ENCODE measurements at places on chromosomes 5 and 9.

DNA sequence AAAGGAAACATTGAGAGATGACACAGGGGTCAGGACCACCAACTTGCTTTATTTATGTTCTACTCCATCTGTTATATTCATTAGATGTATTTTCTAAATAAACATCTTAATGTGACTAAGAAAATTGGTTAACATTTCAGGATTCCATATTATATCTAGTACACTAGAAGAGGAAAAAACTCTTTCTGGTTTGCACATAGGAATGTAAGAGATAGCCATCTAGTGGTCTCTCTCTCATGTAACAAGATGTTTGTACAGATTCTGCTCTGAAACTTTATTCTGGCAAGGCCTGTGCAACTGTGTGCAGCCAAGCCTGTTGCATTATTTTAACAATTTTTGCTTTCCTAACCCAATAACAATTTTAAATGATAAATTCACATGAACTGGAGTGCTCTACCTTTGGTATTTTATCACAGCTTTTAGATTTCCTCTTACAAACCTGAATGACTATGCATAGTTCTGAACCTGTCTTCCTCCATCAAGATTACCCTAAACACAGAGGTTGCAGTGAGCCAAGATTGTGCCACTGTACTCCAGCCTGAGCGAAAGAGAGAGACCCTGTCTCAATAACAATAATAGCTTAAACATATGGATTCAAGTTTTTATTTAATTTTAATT, 148.2 kb downstream of the GIN1 start:
- DNase-seq: no peak

DNA sequence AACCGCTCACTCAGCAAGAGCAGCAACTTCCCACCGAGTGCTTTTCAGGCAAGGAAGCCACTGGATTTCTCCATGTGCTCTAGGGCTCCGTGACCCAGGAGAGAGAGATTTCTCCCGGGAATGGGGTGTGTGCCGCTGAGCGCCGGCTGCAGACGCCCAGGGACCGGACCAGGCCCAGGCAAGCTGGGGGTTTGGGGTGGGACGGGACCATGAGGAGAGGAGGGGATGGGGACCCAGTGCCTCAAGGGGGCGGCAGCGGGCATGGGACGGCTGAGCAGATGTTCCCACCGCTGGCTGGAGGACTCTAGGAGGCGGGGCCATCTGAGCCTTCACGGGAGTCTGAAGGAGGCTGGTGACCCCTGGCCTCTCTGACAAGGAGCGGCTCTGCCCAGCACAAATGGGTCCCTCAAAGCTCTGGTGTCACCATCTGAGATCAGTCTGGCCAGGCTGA, 8.5 kb downstream of the LCN9 start:
- DNase-seq: no peak

GRCh38 chr9:7408845-7409244, 390.7 kb downstream of the DMAC1 start:
- DNase-seq: no peak

- no peak for DNase-seq
Observed at GRCh38 chr5:36276864-36277263, 24.8 kb downstream of the RANBP3L start.

DNA sequence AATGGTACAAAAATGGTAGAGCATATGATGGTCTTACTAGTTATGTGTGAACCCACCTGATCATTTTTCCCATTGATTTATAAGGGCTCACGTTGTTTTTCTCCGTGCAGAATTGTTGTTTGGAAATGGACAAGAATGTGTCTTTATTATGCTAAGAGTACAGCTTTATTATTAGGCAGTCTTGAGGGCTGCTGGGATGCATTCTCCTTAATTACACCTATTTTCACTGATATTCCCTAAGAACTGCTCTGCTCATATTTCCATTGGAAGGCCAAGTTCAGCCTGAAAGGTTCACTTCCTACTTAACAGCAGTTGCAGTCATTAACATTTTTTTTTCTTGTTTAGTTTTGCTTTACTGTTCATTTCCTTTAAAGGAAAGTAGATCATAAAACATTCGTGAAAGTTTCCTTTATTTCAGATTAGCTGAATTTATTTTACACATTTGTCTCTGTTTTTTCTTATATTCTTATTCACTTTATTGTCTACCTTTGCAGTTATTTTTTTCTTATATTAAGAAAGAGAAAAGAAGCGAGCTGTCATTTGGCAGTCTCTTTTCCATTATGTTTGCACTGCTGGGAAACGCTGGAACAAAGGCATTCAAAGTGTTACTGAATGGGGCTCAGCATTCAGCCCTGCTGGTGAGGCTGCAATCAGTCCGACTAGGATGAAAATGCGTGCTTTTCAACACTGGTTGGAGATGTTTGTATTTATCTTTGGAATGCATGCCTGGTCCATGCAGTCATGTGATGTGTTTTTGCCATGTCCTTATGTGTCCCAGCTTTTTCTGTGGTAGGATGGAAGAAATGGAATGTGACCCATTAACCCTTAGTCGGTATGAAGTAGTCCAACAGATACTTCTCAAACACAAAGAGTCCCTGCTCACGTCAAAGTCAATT, 602.7 kb upstream of the ZNF608 start:
- no peak for DNase-seq

DNA sequence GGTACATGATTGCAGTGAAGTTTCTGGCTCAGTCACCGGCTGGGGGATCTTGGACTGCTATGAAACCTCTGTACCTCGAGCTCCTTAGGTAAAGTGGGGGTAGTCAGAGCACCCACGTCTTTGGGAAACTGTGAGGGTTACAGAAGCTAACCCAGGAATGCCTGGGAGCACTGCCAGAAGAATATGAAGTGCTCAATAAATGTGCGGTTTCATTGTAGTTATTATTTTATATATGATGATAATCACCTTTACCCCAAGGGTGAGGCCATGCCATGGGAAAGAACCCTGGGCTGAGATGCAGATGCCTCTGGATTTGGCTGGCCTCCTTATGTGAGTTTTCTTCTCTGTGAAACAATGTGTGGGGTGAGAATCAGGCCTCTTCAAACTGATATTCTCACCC, 3.7 kb downstream of the NPR3 start:
- no peak for DNase-seq

DNA sequence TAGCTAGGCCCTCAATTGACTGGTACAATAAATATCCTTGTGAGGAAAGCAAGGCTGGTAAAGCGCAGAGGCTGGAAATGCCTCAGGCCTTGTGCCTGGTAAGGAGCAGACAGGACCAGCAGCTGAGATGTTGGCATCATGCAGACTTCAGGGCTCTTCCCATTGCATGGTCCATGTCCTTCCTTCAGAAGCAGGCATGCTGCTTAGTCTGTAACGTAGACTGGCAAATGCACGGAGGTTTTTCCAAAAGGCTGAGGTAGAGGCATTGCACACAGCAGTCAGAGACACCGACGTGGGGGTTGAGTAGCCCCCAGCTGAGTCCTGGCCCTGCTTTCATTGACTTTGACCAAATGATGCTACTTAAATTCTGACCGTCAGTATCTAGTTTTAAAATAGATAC, 87.1 kb downstream of the ADRB2 start:
- no peak for DNase-seq

DNA sequence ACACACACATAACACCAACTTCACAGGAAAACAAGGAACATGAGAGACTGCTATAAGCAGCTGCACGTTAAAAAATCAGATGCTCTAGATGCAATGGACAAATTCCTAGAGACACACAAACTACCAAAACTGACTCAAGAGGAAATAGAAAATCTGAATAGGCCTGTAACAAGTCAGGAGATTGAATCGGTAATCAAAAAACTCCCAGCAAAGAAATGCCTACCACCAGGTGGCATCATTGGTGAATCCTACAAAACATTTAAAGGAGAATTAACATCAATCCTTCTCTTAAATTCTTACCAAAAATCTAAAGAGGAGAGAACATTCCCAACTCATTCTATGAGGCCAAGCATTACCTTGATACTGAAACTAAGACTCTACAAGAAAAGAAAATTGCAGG, 54.9 kb downstream of the NDST1 start:
- no peak for DNase-seq

DNA sequence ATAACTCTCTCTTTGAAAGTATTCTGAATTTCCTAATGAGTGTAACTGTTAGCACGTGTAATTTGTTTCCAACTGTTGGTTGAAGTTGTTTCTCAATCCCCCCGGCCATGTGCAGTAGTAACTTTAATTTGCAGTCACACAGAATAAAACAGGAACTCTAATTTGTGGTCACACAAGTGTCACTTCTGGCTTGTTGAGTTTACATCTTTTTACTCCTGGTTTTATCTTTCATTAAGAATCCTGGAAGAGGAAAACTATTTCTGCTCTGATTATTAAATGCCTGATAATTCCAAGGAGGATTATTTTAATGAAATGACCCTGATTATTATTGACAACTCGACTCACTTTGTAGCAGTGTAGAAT, 1.2 kb downstream of the SCAMP1 start:
- no peak for DNase-seq

GRCh38 chr9:98971915-98972223, 28.2 kb downstream of the COL15A1 start:
- DNase-seq: no peak

DNA sequence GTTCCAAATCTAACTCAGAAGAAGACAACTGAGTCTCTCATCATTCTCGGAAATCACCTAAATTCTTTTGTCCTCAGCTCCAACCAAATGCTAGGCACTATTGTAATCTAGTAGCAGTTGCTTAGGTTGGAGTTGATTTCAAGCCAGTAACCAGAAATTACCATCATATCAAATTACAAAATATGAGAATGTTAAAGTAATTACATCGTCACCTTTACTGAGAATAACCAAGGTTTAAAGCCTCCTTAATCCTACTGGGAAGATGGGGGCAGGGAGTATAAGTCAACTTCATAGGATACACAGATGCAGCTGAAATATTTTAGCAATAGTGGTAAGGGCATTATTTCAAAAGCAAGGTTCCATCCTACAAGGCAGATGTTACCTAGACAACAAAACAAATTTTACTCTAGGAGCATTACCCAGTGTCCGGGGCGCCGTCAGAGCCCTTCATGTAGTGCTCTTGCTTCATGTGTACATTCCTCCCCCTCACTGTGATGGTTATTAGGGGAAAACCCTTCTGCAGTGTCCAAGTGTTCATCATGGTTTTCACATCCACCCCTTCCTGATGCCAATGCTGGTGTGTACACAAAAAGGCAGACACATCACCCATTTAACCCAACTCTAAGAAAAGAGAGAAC, 19.5 kb downstream of the ERAP1 start:
- no peak for DNase-seq

DNA sequence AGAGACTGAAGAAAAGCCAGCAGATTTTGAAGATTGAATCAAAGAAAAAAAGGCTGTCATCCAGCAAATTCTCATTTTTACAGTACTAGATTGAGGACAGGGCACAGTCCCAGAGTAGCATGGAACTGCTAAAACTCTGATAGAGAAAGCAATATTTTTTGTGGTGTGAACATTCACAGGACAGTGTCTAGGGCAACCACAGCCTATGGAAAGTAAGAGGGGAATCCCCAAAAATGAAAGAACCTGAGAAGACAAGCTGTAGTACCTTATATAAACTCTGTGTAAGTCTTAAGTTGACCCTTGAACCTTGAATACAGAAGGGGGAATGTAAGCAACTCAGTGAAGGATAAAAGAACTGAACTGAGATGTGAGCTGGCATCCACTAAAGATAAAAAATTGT, 540.3 kb downstream of the HINT1 start:
- DNase-seq: no peak

DNA sequence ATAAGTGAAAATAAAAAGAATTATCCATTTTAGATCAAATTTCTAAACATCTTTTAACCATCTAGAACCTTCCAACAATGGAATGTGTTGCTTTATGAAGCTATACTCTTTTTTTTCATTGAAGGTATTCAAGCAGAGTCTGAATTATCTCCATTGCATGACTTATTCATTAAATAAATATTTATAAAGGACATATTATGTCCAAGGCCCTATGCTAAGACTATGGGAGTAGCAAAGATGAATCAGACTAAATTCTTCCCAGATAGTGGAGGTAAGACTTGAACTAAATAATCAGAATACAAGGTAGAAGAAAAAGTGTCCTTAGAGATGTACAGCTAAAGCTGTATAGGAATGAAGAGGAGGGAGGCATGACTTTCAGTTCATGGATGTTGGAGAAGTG, 215.5 kb upstream of the RGMB start:
- DNase-seq: no peak

GRCh38 chr5:51395666-51396356, 12.6 kb downstream of the ISL1 start:
- DNase-seq: no peak

GRCh38 chr9:136403915-136404800, 4.2 kb upstream of the SNAPC4 start:
- no peak for DNase-seq

- DNase-seq: no peak
Observed at GRCh38 chr5:111463311-111463710, 49.0 kb downstream of the STARD4 start.

DNA sequence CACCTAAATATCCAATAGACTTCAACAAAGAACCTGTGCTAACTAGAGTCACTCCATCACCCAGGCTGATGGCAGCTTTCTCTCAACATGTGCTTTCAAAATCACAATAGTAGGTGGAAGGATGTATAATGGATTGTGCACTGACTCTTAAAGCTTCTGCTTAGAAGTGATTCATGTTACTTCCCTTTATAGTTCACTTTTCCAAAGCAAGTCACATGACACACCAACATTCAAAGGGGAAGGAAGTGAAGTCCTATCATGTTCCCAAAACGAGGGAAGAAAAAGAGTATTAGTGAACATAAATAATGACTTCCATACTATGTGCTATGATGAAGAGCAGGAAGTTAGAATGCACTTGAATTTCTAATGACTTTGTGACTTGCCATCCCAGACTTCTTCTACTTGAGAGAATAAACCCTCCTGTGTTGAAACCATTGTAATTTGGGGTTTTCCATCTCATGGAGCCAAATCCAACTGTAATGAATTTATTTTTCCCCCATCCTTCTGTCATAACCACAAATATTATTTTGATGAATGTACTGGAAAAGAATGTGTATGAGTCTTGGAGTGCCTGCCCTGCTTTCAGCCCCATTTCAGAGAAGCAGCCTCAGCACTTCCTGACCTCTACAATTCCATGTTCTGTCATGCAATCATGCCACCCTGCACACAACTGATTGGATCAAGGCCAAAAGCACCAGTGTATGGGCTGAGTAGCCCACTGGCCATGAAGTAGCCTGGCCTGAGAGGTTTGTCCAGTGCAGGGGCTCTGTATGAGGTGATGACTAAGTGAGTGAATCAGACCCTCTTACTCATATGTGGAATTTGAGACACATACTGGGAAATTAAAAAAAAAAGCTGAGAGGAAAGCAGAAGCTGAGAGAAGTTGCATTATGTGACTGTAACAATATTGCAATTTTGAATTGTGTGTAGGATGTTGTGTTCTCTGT, 525.9 kb upstream of the CLINT1 start:
- no peak for DNase-seq

DNA sequence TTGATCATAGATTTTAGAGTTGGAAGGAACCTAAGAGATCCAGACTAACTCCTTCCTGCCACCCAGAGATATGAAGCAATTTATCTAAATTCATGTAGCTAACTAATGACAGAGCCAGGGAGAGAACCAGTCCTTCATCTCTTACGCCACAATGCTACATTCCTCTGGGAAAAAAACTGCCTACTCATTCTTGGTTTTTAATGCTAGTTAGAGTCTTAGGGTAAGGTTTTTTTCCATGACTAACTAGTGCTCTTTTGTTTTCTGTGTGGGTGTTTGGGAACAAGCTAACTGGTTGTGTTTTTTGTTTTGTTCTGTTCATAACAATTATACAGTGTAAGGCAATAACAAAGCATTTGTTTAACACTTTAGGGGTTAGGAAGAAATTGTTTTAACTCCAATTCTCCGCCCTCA, 52.4 kb downstream of the SLC44A1 start:
- DNase-seq: no peak

All from activated CD8-positive, alpha-beta memory T cell treated with anti-CD3 and anti-CD28 coated beads for 1 hour (primary cell).